ENCODE measurements at places on chromosomes 11 and 22. TPM values are rescaled to one million over a fixed set of nuclear protein-coding genes. Genes with fewer than 3 reads are reported as not detected.

The TST gene
- 49.4 TPM for total RNA-seq

The FAM76B gene
- 6.5 TPM for total RNA-seq

The SSTR3 gene
- total RNA-seq: not detected

The MICAL3 gene
- total RNA-seq: 10.3 TPM

The PIWIL4 gene
- 1.5 TPM for total RNA-seq
